ENCODE measurements at places on chromosomes 16 and 17. TPM values are rescaled to one million over a fixed set of nuclear protein-coding genes. Genes with fewer than 3 reads are reported as not detected.

KRTAP4-9 gene
- not detected for total RNA-seq

SRCIN1 gene
- 1.0 TPM for total RNA-seq

SDR42E2 gene
- not detected for total RNA-seq

TSPOAP1 gene
- 5.6 TPM for total RNA-seq

DNA sequence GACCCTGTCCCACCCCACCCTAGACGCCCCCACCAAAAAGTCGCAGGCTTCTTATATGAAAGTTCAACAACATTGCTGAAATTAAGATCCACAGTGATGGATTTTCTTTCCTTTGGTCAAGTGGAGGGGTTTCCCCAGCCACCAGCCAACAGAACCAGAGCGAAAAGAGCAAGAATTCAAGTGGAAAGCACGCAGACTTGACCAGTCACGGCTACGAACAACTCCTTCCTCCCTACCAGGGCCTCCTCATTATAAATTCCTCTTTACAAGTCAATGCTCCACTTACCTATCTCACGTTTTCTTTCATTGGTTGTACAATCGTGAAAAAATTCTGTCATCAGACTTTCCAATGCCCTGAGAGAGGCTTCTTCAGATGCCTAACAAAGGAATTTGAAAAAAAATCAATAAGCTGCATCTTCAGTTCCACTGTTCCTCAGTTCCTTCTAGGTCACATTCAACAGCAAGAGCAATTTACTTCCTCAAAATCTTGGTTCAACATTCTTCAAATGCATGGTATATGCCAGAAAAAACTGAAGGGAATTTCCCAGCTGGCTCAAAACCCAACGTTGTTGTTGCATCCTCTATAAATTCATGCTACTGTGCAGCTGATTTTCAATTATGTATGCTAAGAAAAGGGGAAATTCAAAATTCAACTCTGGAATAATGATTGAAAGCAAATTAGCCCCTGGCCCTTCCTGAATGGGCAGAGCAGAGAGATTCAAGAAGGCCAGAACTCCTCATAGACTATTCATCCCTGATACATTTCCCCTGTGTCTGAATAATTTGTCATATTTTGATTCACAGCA lies 30.9 kb downstream of the XPO6 start:
- DNase-seq: no peak

DNA sequence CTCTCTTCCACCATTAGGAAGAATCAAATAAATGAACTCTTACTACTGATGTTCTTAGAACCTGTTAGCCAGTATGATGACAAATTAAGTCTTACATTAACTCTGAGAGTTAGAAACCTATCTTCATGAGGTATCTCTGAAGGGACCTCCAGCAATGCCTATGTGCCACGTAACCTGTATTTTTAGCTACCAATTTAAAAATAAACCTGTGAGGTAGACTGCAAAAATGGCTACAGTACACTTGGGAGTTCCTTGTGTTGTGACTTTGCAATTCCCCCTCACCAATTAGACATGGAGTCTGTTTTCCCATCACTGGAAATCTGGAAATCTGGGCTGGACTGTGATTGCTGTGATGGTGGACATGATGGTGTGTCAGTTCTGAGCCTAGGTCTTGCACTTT lies 143.7 kb upstream of the MPHOSPH6 start:
- DNase-seq: no peak

DNA sequence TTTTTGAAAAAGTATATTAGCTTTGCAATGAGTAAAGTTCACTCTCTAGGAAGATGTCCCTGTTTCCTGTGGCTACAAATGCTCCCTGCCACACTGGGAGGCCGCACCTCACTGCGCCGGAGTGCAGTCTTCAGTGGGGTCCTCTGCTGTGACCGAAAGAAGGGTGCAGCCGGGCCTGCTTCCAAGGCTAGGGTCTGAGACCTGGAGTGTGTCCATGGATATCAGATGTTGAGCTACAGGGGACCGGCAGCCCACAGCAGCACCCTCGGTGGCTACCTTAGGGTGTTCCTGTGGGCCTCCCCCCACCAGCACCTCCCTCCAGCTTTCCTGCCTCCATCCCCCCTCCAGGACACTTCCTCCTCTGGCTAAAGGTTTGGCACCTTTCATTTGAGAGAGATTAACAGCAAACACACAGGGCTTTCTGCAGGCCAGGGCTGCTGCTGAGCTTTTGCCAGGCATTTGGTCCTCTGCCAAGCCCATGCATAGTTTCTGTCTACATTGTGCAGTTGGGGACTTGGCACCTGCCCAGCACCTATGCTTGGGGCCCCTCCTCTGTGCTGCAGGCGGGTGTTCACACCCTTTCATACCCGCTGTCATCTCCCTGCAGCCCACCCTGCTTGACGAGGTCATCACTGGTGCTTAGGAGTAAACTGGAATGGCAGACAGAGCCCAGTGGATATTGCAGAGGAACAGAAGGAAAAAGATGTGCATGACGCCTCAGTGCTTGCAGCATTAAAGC lies 33.8 kb upstream of the CRISPLD2 start:
- DNase-seq: peak; percentile 89

DNA sequence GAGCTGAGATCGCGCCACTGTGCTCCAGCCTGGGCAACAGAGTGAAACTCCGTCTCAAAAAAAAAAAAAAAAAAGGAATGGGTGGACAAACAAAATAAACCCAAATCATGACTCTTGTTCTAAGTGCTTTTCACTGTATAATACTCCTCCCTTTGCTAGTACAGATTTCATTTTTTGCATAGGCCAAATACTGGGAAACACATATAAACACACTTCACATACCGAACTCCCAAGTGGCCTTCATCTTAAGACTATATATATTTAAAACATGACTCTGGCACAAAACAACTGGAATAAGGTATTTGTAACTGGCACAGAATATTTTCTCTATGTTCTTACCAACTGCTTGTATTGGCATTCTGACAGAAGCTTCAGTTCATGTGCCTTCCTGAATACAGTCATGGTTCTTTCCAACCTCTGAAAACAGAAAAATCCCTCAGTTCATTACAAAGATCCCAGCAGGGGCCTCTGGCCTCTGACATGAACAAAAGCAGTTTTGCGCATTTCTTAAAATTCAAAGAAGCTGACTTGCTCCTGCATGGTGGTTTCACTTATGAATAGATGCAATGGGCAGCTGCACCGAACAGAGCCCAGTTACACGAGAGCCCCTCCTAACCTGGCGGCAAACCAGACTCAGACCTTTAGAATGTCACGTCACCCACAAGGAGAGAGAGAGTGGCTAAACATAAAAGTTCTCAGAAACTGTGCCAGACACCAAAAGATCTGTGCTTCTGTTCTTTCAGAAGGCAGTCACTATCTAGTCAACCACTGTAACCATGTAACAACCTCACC lies 19.1 kb upstream of the COPRS start:
- DNase-seq: peak; percentile 18

All from tongue (tissue), 3 donors.